Fibroblast of skin of abdomen (primary cell): ENCODE measurements at places on chromosomes 7 and 10.

- no peak for DNase-seq
These were observed 1.4 kb downstream of the HYAL4 start for GRCh38 chr7:123846217-123846891.

DNA sequence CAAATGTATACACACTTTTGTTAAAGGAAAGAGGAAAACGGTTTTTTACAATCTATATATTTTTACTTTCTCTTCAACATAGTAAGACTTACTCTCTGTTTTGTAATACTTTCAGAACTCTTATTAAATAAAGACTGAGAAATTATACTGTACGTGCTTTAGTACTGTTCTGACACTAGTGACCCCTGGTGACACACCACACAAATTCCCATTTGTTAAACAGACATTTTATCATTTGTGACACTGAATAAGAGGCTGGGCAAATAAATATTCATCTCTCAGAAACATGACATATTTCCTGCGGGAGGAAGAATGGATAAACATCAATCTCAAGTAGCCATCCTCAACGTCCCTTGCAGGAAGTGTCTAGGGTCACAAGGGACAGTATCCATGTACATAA lies 68.9 kb upstream of the ZNF33B start:
- no peak for DNase-seq

DNA sequence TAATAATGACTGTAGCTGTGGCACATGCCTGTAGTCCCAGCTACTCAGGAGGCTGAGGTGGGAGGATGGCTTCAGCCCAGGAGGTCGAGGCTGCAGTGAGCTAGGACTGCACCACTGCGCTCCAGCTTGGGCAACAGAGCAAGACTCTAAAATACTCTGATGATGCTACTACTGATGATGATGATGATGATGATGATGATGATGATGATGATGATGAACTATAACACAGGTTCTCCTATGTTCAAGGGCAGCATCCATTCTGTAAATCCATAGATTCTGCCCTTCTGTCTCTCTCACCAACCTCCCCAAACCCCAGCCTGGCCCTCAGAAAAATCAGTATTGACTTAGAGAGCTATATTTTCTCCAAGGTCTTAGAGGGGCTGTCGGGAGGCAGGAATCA lies 22.8 kb upstream of the EN2 start:
- DNase-seq: no peak

DNA sequence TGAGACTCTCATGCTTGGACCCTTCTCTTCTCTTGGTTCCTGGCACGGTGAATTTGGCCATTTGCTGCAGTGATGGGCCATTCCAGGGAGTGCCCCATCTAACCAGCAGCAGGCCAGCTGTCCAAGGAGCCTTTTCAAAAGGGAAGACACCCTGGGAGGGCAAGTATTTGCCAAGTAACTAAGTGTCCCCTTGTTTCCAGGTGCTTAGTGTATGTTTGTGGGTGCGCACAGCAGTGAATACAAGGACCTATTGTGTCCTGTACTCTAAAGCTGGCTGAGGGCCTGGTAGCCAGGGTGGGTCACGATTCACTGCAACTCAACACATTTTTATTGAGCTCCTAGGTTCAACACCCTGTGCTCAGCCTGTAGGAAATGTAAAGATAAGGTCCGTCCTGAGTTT lies 348.8 kb downstream of the RNLS start:
- no peak for DNase-seq

DNA sequence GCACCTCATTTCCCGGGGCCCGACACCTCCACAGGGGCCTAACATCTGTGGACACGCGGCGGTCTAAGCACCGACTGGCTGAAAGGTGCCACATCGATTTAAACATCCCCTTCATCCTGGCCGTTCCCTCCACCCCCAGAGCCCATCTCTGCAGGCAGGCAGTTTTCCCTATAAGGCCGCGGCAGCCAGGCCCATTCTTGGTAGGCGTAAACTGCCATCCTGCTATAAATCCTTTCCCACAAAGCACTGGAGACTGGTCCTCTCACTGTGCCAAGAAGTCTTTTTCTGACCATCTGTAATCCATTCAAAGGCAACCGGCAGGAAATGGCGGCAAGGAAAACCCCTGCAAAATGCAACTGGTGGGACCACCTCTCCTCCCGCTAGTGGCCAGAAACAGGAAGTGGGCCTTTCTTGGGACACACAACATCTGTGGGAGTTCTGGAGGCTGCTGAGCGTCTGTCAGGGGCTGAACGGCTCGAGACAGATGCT lies 22.4 kb downstream of the ATXN7L1 start:
- DNase-seq: peak; percentile 70

- DNase-seq: no peak
These were observed 561.9 kb upstream of the KCND2 start for GRCh38 chr7:119711104-119711503.

DNA sequence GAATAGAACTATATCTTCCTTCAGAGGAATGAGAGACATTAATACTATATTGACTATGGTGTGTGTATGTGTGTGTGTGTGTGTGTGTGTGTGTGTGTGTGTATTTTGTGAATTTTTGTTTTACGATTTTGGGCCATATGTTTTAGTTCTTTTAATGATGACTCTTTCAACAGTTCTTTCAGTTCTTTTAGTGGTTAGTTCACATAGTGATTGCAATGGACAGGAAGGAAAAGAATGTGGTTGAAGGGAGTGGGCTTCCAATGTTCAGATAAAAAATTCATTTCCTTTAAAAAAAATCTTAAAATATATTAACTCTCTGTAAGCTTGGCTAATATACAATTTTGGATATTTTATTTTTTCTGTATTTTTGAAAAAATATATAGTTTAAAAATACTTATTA lies 315.7 kb upstream of the DGKB start:
- no peak for DNase-seq

DNA sequence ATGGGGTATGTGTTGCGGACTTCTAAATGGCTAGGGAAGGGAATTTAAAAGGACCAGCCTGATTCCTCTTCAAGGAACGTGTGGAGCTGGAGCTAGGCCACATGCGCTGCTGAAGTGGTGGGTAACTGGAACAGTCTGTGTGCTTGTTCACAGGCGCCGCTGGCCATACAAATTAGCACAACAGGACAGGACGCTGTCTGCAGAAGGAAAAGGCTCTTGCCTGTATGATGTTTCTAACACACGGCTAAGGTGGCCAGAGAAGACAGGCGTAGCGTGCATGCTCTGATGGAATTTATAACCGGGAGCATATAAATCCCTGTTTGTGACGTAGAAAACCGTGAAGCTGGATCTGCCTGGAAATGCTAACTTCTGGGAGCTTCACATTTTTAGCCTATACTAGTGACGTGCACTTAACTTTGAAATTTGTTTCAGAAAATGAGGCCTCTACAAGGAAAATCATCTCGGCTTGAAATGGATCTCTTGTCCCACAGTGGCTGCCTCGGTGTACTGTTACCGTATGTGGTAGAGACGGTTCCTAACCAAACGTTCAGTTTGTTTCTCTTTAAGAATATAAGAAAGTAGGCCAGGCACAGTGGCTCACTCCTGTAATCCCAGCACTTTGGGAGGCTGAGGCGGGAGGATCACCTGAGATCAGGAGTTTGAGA lies 569.4 kb downstream of the PTPRN2 start:
- no peak for DNase-seq

DNA sequence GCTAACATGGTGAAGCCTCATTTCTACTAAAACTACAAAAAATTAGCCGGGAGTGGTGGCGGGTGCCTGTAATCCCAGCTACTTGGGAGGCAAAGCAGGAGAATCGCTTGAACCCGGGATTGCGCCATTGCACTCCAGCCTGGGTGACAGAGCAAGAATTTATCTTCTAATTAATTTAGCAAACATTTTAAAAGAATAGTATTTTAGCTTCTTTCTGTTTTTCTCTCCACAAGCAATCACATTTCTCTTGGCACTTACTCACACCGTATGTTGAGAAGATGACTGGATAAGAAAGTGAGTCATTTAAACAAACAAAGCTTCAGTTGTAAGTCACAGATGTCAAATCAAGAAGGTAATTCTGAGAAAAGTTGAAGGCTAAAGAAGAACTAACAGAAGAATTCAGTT lies 264.0 kb downstream of the ARL4A start:
- DNase-seq: peak; percentile 41

DNA sequence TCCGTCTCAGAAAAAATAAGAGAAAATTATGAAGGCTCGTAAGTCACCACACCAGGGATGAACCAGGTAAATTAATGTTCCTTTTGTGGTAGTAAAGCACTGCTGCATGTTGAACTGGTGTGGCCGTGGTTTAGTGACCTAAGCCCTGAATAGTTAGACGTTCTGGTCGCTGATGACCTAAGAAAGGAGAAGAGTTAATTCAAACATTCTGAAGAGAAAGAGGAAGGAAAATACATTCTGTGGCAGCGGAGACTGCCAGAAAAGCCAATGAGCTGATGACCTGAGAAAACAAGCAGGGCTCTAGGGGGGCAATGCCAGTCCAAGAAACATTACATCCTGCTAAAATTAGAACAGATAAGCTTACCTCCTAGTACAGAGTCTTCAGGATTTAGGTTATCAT lies 17.5 kb downstream of the DNAJC9 start:
- DNase-seq: no peak

GRCh38 chr7:157138101-157138423 lies 664 bp upstream of the UBE3C start:
- no peak for DNase-seq

GRCh38 chr10:103476046-103476768 lies 2.8 kb downstream of the CALHM3 start:
- DNase-seq: no peak

- no peak for DNase-seq
These were observed 34.8 kb upstream of the PURB start for GRCh38 chr7:44920119-44920518.

GRCh38 chr7:90654718-90655427 lies 58.8 kb downstream of the CDK14 start:
- DNase-seq: no peak

GRCh38 chr10:62354916-62355315 lies 19.3 kb upstream of the ZNF365 start:
- peak; percentile 68 for DNase-seq

- DNase-seq: no peak
These were observed 365.6 kb upstream of the MGMT start for GRCh38 chr10:129101232-129101980.
